Epithelial cell of prostate (primary cell): ENCODE measurements at places on chromosomes 1 and 21.

DNA sequence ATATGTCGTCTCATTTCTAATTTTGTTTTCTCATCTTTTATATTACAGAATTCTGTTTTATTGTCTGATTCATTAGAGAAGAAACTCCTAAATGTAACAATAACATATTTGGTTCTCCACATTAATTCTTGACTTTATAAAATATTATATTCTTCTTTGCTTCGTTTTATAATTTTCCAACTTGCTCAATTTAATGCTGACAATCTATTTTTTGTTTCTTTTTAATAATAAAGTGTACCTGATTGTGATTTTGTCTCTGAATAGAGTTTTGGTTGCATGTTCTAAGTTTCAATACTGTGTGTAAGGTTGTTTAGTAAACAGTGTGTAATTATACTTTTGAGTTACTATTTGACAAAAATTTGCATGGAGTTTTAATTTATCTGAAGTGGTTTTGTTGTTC, 131.0 kb upstream of the C1orf105 start:
- no peak for DNase-seq

GRCh38 chr1:186872291-186872690, 43.5 kb downstream of the PLA2G4A start:
- DNase-seq: no peak

DNA sequence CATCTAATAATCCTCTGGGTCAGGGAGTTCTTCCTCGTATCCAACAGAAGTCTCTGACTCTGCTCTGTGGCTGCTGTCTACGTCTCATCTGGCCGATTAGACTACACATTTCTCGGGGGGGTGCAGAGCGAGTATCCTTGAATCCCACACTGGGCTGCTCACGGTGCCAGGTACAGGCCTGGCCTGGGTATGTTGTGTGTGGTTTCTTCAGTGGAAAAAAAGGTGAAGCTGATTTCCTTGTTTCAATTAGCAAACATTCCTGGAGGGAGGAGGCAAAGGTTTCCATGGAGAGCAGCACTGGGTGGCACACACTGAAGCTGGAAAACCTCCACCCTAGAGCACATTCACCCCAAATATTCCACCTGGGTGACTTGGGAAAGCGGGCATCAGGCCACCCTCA, 2.0 kb upstream of the RAB7B start:
- no peak for DNase-seq

GRCh38 chr1:210371916-210372315, 43.2 kb downstream of the HHAT start:
- no peak for DNase-seq

DNA sequence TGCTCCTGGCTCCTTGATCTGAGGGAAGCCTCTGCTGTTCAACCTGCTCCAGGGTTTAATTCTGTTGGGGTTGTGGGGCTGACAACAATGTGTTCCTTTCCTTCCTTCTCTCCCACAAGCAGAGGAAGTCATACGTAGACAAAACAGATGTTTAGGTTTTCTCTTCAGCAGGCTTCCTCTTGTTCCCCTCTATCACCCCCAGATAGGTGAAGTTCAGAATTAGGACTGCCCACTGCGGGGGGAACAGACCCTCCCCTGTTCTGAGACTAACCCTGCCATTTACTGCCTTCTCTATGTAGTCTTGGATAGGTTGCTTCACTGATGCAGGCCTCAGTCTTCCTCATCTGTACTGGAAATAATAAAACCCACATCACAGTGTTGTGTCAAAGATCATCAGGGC, 30.0 kb upstream of the NRDC start:
- DNase-seq: no peak

- DNase-seq: peak; percentile 66
Observed at GRCh38 chr1:173002891-173003838, 47.6 kb downstream of the TNFSF18 start.

DNA sequence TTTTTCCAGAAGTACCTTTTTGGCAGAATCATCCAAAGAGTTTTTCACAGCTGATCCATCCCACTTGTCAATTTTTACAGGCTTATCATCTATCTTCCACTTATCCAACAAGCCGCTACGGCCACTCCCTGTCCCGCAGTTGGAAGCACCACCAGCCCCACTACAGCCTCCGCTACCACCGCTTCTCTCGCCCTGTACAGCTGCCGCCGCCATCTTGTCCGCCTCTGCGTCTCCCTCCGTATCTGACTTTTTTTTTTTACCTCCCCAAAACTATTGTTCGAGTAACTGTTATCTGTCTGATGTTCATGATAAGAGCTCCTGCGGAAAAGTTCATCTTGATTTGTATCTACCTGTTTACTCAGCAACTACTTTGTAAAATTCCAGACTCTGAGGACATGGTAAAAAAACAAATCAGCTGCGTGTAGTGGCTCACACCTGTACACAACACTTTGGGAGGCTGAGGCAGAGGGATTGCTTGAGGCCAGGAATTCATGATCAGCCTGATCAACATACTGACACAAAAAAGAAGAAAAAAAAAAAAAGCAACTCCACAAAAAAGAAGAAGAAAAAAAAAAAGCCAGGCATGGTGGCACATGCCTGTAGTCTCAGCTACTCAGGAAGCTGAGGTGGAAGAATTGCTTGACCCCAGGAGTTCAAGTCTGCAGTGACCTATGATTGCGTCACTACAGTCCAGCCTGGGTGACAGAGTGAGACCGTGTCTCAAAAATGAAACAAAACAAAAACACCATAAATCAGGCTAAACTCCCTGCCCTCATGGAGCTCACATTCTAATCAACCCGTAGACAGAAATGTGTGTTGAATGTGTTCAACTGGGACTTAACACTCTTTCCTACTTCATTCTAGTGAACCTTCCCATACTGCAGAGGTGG, 8.0 kb upstream of the EYA3 start:
- DNase-seq: no peak

DNA sequence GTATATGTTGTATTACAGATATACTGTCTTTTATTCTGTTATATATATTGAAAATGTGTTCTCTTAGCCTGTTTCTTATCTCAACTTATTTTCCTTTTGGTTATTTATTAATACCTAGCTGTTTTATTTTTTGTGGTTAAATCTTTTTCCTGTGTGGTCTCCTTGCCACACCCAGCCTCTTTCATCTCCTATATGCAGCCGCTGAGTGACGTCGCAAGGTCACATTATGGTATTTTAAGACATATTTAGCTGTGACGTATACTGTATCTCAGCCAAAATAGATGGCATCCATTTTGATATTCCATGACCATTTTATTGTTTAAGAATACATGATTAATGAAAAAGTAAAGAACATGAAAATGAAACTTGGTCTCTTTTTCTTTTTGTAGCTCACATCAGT, 29.1 kb downstream of the CENPF start:
- DNase-seq: no peak

- DNase-seq: no peak
Observed at GRCh38 chr1:190847166-190847565, 369.5 kb upstream of the BRINP3 start.

- DNase-seq: no peak
Observed at GRCh38 chr1:6127587-6128163, 52.4 kb downstream of the CHD5 start.
